Foreskin keratinocyte (primary cell): ENCODE measurements at places on chromosomes 6 and 20. TPM values are rescaled to one million over a fixed set of nuclear protein-coding genes. Genes with fewer than 3 reads are reported as not detected.

C6orf132 gene
- 20.2 and 28.7 TPM in 2 replicates for polyA plus RNA-seq

GRCh38 chr6:36130667-36131510, 576 bp downstream of the MAPK13 start:
- DNase-seq: no peak

DNA sequence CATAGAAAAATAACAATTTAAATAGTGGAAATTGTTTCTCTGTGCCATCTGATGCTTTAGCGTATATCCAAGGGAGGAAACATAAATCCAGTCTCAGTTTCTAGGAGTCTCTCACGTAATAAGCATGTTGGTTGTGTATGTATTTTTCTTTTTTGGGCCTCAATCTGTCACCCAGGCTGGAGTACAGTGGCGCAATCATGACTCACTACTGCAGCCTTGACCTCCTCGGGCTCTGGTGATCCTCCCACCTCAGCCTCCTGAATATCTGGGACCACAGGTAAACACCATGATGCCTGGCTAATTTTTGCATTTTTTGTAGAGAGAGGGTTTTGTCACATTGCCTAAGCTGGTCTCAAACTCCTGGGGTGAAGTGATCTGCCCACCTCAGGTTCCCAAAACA, 78.6 kb upstream of the PLN start:
- DNase-seq: no peak

GRCh38 chr20:32510601-32511357, 74.4 kb downstream of the NOL4L start:
- peak; percentile 36 for DNase-seq

DNA sequence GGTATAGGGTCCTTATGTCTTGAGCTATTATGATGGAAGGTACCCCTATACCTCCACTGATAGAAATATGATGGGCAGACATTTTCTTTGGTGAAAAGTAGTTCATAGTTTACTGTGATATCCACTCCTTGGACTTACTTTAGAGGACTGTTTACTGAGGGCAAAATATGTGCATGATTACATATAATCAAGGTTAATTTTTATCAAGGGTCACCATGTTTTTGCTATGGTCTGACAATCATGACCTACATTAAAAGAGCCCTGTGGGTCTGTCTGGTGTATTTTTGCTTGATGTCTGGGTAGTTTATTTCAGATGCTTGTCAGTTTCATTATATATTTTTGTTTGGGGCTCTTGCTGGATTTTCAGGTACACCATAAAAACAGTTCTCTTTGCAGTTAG, 40.1 kb downstream of the CDKAL1 start:
- no peak for DNase-seq

DNA sequence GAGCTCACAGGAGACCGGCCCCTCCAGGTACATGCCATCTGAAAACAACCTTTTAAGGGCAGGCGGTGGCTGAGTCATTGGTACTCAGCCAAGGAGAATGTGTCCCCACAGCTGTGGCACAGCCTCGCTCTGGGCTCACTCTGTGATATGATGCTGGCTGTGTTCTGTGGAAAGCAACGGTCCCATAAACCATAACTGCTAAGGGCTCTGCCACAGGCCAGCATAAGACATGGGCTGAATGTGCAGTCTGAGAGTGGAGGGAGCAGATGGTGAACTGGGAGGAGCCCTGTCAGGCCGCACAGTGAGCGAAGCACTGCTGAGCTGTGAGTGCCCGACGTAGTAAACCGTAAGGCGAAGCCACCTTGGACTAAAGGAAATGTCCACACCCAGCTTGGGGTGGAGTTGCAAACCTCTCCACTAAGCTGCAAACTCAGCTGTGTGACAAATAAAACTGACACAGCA, 375.8 kb downstream of the THBS2 start:
- DNase-seq: no peak

- DNase-seq: no peak
These were observed 2.5 kb downstream of the CCDC167 start for GRCh38 chr6:37496951-37497885.

DNA sequence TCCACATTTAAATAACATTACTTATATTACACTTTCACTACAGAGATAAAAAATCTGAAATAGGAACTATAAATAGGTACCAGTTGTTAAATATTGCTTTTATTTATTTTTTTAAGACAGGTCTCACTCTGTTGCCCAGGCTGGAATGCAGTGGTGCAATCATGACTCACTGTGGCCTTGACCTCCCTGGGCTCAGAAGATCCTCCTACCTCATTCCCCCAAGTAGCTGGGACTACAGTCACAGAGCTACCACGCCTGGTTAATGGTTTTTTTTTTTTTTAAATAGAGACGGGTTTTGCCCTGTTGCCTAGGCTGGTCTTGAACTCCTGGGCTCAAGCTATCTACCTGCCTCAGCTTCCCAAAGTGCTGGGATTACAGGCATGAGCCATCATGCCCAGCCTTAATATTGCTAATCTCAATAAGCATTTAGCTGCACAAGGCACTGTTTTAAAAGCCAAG, 17.3 kb downstream of the EEF1E1 start:
- DNase-seq: peak; percentile 88

DNA sequence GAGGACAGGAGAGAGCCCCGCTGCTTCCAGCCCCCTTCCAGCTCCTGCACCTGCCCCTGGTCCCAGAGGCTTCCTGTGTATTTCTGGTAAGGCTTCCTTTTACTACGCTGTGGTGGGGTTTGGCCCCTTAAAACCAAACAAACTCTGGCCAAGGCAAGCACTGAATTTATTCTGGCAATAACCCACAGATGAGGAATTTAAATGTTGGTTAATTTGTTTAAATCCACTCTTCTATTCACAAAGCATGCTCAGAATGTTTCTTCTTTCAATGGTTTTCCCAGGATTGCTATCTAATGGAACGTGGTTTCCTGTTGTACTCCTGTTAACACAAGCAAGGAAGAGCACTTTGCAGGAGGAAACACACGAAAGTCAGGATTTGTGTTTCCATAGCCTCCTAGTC, 236.5 kb upstream of the FOXQ1 start:
- no peak for DNase-seq

GRCh38 chr20:25257756-25258475, 10.0 kb downstream of the PYGB start:
- DNase-seq: no peak
